ENCODE measurements at places on chromosomes 13 and 19.

- DNase-seq: no peak
These were observed 14.4 kb upstream of the AKAP8 start for GRCh38 chr19:15393963-15394362.

GRCh38 chr19:1767464-1767933 lies 14.2 kb downstream of the ONECUT3 start:
- DNase-seq: no peak

DNA sequence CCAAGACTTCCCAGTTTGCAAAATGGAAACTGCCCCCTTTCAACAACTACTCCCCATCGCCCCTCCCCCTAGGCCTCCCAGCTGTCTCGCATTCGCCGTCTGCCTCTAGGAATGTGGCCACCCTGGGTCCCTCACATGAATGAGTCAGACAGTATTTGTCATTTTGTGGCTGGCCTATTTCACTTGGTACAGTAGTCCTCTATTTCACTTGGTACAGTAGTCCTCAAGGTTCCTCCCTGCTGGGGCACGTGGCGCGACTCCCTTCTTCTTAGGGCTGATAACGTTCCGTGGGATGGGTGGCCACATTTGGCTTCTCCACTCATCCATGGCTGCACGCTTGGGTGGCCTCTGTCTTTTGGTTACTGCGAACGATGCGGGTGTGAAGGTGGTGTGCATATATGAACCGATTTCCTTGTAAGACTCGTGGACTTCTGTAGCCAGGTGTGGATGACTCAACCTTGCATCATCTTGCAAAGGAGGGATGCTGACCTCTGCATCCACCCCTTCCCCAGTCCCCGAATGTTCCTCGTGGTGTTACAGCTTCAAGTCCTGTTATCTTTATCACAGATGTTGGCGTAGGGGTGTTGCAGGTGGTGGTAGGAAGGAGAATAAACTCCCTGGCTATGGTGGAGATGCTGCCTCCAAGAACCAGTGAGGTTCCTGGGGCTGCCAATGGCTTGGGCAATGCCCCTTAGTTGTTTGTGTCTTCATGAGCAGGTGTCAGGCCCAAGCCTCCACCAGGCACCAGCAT lies 112.1 kb upstream of the SOX1 start:
- peak; percentile 56 for DNase-seq

GRCh38 chr13:111938741-111939665 lies 127.9 kb upstream of the SOX1 start:
- DNase-seq: no peak
